Activated CD4-positive, alpha-beta T cell treated with anti-CD3 and anti-CD28 coated beads for 36 hours (primary cell): ENCODE measurements at places on chromosomes 2 and 18.

DNA sequence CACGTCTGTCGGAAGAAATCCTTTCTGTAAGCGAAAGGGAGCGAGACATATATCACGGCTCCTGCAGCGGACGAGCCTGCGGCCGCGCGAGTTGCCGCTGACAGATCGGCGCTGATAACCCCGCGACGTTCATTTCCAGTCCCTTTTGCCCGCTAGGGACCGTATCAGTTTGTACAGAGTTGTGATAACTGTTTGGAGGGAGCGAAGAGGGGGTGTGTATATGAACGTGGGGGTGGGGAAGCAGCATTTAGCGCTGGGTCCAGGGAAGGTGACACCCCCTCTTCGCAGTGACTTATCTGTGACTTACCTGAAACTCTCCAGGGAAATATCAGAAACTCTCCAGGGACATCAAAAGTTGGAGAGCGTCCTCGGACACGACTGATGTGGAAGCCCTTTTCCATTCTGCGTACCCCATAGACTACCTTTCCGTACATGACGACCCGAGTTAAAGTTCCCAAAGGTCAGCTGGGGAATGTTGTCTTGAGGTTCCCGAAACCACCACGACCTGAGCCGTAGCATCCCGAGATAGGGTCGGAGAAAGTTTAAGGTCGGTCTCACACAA lies 948 bp upstream of the GATA6 start:
- peak; percentile 40 for DNase-seq

- no peak for DNase-seq
These were observed 51.9 kb downstream of the APLF start for GRCh38 chr2:68519236-68519635.

DNA sequence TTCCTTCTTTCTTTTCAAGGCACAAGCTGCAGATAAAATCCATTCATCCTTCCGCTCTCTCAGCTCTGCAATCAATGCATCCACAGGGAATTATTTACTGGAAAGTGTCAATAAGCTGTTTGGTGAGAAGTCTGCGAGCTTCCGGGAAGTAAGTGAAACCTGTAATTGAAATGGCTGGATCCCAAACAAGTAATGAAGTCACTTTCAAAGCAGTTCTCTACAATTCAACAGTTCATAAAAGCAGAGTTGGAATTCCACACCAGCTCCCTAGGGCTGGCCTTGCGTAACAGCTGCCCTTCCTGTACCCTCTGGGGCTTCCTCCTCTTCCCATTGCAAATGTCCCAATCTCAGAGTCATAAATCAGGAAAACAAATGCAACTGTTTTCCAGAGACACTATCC lies 9.6 kb downstream of the SERPINB2 start:
- DNase-seq: no peak

GRCh38 chr2:203876328-203876727 lies 8.8 kb downstream of the CTLA4 start:
- no peak for DNase-seq

DNA sequence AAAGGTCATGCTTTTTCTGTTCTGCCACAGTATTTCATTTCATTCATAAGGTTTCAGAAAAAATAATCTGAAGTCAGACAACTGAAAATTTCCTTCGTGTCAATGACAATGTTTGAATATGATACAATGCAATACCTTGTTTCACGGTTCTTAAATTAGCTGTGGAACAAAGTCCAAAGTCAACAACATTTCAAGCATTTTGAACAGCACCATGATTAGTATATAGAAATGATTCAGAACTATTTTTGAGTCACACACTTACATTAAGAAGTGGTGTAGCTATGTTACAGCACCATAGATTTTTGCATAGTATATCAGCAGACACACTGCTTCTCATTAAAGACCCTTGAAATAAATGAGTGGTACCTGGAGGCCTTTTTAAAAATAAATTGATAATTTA lies 178.3 kb upstream of the DSEL start:
- DNase-seq: no peak

DNA sequence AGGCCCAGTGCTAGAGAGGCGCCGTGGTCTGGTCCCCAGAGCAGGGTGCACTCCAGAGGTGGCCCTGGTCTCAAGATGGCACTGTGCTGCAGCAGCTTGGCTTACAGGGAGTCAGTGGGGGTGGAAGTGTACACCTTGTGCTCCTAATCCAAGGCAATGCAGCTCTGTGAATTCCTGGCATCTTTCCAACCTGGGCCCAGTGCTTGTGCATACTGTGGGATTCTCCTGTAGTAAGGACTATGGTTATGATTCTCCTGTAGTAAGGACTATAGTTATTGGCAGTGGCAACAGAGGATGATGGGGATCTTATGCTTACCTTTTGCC lies 616.7 kb upstream of the REG3G start:
- DNase-seq: no peak

DNA sequence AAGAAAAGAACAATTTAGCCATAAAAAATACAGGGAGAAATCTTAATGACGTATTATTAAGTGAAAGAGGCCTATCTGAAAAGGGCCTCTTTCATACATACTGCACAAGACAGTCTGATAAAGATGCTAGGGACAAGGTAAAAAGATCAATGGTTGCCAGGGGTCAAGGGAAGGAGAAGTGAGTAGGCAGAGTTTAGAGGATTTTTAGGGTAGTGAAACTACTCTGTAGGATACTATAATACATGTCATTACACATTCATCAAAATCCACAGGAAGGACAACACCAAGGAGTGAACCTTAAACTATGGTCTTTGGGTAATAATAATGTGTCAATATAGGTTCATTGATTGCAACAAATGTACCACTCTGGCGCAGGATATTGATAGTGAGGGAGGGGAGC lies 289.3 kb downstream of the FSIP2 start:
- no peak for DNase-seq

DNA sequence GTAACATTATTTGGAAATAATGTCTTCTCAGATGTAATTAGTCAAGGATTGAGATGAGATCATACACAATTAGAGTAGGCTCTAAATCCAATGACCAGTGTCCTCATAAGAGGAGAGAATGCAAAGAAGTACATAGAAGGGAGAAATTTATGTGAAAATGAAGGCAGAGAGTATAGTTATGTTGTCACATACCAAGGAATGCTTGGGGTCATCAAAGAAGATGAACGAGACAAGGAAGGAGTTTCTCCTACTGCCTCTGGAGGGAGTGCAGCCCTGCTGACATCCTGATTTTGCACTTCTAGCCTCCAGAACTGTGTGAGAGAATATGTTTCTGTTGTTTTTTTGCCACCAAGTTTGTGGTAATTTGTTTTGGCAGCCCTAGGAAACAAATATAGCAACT lies 100.1 kb downstream of the GALNT13 start:
- no peak for DNase-seq

DNA sequence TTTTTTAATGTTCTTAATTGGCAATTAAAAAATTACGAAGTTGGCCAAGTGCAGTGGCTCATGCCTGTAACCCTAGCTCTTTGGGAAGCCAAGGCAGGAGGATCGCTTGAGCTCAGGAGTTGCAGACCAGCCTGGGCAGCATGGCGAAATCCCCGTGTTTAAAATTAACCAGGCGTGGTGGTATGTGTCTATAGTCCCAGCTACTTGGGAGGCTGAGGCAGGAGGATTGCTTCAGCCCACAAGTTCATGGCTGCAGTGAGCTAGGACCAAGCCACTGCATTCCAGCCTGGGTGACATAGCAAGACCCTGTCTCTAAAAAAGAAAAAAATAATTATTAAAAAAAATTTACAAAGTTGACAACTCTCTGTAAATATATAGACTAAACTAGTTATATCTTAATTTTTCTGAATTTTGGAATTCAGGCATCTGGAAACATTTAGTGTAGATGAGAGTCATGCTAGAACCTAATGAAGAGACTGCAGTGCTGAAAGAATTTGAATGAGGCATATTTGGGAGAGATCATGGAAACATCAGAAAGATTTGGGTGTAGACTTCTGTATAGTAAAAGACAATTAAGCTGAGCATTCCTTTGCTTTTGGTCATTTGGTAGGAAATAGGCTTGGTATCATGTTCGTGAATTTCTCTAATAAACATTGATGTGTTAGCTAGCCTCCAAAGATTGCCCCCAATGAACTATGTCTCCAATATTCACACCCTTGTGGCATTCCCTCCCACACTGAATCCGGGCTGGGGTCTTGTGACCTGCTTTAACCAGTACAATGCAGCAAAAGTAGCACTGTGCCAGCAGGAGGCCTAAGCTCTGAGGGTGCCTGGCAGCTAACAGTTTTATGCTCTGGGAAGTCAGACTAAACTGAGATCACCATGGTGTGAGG lies 4.2 kb upstream of the ROCK1 start:
- DNase-seq: no peak

- no peak for DNase-seq
These were observed 13.1 kb downstream of the AP1S3 start for GRCh38 chr2:223824301-223824700.

DNA sequence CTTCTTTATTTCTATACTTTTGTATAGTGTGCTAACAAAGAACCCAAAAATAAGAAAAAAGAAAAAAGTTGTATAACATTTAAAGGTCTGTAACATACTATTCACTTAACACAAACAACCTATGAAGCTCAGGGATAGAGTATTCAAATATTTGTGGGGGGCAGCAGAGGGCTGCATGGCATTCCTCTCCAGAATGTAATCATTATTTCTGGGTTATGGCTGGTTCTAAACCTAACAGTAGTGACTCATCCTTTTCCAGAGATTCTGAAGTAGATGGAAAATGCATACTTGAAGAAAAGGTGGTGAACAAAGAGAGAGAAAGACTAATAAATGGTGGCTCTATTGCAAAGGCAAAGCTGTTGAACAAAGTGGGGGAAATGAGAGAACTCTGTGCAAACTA lies 249.4 kb downstream of the NRXN1 start:
- no peak for DNase-seq

DNA sequence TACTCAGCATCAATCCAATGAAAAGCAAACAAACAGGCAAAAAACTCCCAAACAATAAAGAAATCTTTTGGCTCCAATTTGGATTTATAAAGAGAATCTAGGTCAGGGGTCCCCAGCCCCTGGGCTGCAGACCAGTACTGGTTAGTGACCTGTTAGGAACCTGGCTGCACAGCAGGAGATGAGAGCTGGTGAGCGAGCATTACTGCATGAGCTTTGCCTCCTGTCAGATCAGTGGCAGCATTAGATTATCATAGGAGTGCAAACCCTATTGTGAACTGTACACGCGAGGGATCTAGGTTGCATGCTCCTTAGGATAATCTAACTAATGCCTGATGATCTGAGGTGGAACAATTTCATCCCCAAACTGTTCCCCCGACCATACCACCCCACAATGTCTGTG lies 102.2 kb downstream of the KIAA1328 start:
- no peak for DNase-seq

GRCh38 chr18:57559314-57559713 lies 27.2 kb downstream of the FECH start:
- no peak for DNase-seq

GRCh38 chr2:134365356-134365755 lies 111.5 kb downstream of the MGAT5 start:
- DNase-seq: peak; percentile 10

- no peak for DNase-seq
These were observed 21.6 kb upstream of the TMEM17 start for GRCh38 chr2:62527478-62528210.

DNA sequence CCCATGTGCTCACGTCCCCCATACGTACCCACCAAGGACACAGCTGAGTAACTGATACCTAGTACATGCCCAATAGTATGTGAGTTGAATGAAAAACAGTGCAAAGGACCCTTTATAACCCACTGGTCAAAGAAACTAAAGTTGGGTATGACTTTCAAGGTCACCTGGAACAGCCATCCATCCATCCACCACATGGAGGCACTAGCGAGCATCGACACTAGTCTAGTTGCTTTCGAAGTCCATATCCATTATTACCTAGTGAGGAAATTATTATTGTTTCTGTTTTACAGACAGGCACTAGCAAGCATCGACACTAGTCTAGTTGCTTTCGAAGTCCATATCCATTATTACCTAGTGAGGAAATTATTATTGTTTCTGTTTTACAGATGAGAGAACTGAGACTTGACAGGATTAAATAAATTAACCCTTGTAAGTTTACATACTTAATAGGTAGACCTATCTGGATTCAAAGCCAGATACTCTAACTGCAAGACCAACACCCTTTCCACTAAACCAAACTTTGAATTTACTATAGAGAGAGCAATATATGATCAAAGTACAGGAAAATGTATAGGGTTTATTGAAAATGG lies 233.7 kb downstream of the METTL4 start:
- DNase-seq: peak; percentile 70

- DNase-seq: no peak
These were observed 1025.3 kb upstream of the NXPH2 start for GRCh38 chr2:139805441-139805840.

- peak; percentile 25 for DNase-seq
These were observed 48.5 kb downstream of the ANKRD12 start for GRCh38 chr18:9184998-9185613.

GRCh38 chr2:142937347-142937746 lies 59.9 kb downstream of the KYNU start:
- no peak for DNase-seq

- no peak for DNase-seq
These were observed 64.4 kb downstream of the INPP5D start for GRCh38 chr2:233124421-233125080.

- no peak for DNase-seq
These were observed 108.6 kb upstream of the GPC1 start for GRCh38 chr2:240326886-240327285.

DNA sequence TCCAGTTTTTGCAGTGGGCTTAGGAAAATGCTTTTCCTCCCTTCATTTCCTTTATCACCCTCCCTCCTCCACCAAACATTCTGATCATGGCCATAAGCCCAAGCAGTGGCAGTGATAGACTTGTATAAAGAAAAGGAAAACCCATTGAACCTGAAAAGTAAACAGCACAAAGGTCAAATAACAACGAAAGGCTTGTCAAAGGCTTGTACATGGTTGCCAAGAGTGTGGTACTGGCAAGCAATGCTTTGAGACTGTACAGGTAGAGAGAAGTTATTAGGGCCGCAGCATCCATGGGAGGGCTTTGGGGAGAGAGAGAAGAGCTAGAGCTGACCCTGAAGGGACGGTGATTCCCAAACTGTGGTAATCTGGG lies 2.1 kb upstream of the VWA3B start:
- DNase-seq: no peak

- DNase-seq: no peak
These were observed 7.3 kb downstream of the RAX start for GRCh38 chr18:59265974-59266369.

DNA sequence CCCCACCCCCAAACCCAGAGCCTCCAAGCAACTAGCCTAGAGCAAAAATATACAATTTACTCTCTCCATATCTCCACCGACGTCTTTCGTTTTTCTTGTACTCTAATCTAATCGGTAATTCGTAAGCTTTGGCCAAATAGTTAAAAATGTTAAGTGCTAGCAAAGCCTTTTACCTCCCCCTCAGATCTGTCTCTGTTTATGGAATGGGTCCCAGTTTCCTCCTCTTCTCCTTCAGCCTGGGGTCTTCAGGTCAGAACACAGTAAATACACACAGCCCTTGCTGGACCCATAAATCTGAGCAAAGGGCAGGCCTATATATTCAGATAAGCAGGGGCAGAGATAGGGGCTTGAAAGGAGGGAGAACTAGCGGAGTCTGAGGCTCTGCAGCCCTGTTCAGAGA lies 267.4 kb downstream of the MEIS1 start:
- DNase-seq: no peak
